ENCODE measurements at places on chromosomes 3 and 15.

DNA sequence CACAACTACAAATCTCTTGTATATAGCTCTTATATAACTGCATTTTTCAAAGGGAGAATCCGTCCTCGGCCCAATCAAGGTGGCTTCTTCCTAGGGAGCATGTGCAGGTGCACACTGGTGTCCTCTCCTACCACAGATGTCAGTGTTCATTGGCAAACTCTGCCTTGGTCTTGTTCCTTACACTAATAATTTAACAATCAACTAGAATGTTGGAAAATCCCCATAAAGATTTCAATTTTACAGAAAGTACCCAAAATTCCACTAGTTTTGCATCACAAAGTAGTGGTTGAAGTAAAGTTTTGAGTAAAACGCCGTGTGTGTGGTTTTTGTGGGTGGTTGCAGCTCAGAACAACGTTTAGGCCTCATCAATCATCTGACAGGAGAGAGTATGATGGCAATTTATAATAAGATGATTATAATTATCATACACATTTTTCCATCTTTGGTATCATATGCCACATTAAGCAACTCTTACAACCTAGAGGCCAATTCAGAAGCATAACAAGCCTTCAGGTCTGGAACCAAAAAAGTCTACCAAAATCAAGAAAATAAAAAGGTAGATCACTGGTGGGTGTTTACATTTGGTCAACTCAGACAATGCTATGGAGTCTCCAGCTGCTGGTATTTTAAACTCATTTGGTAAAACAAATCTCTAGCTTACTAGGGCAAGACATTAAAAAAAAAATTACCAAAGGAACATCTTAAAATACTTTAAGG lies 128.9 kb upstream of the BHLHE40 start:
- peak; percentile 56 for DNase-seq

DNA sequence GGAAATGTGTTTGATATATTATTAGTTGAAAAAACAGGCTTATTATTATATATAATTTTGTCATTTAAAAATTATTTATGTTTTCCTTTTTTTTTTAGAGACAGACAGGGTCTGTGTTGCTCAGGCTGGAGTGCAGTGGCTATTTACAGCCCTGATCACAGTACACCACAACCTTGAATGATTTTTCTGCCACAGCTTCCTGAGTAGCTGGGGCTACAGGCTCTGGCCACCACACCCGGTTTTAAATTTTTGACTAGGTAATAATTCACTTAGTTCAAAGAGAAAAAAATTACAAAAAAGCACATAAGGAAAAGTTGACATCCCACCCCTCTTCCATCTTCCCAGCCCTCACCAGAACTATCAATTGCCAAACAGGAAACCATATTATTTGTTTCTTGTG lies 4.7 kb upstream of the CEMIP start:
- no peak for DNase-seq

DNA sequence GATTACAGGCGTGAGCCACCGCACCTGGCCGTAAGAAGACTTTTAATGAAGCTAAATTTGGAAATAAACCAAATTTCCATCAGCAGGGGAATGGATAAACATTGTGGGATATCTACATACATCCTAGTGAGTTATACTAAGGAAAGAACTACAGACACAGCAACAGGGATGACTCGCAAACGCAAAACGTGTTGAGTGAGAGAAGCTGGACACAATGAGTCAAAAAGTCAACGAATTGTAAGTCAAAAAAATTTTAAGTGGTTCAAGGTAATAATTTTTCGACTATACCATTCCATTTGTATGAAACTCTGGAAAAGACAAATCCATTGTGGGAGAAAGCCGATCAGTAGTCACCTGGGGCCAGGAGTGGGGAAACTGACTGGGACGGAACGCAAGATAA lies 19.9 kb downstream of the PLA2G4F start:
- peak; percentile 7 for DNase-seq

- no peak for DNase-seq
These were observed 25.5 kb downstream of the SIN3A start for GRCh38 chr15:75425966-75426500.

DNA sequence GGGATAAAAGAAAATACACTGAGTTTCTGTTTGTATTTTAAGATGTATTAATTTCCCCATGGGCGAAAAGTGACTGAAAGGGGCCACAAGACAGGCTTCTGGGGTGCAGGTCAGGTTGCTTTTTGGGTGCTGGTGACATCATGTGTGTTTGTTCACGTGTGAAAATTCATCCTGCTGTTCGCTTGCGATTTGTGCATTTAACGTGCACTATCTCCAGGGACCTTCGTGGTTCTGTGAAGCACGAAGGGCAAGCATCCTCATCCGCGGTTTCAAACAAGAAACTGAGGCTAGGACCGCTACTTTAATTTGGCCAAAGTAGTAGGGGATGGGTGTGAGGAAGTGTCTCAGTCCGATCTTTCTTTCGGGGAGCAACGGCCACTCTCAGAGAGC lies 1.6 kb upstream of the SMAD6 start:
- DNase-seq, result peak; percentile 38

- peak; percentile 62 for DNase-seq
These were observed 1.7 kb upstream of the SLC2A2 start for GRCh38 chr3:171028025-171028778.

DNA sequence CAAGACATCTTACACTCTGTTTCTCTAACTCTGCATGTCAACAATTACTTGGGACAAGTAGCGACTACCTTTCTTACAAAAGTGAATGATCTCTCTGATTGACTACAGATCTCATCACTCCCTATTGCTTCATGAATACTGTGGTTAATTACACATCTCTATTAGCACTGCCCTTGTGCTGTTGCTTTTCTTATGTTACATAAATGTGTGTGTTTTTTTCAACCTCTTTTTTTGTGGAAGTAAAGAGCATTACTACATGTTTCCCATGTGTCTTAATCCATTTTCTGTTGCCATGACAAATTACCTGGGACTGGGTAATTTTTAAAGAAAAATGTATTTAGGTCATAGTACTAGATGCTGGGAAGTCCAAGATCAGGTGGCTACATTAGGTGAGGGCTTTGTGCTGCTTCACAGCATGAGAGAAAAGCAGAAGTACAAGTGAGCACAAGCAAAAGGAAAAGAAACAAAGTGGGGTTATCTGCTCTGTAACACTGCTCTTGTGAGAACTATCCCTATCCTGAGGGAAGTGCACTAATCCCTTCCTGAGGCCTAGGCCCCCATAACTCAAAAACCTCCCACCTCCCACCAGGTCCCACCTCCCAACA lies 298.2 kb upstream of the SATB1 start:
- DNase-seq, result no peak

- no peak for DNase-seq
These were observed 350.4 kb upstream of the SEMA6D start for GRCh38 chr15:47366884-47367283.

GRCh38 chr3:11764931-11765363 lies 81.7 kb downstream of the TAMM41 start:
- peak; percentile 48 for DNase-seq

GRCh38 chr3:33926998-33927605 lies 128.7 kb downstream of the PDCD6IP start:
- no peak for DNase-seq

DNA sequence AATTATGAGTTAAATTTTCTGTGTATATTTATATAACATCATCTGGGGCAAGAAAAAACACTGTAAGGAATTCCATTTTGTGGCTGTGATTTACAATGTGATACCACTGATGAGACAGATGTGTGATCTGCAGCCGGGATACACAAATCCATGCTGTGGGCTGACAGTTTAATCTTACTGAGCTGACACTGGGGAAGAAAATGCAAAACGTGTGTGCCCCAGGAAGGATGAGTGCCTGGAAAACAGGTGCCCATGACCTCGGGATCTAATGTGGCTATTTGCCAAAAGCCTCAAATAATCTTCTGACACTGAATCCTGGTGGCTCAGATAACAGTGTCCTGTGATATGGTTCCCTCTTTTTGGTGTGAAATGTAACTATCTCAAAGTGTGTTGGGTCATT lies 10.5 kb downstream of the MYRIP start:
- no peak for DNase-seq

- no peak for DNase-seq
These were observed 34.8 kb upstream of the RAB6B start for GRCh38 chr3:133930341-133930933.

- no peak for DNase-seq
These were observed 158.2 kb downstream of the SPATA16 start for GRCh38 chr3:172982736-172983364.

- DNase-seq, result no peak
These were observed 763.3 kb upstream of the CFAP20DC start for GRCh38 chr3:59813148-59813538.

DNA sequence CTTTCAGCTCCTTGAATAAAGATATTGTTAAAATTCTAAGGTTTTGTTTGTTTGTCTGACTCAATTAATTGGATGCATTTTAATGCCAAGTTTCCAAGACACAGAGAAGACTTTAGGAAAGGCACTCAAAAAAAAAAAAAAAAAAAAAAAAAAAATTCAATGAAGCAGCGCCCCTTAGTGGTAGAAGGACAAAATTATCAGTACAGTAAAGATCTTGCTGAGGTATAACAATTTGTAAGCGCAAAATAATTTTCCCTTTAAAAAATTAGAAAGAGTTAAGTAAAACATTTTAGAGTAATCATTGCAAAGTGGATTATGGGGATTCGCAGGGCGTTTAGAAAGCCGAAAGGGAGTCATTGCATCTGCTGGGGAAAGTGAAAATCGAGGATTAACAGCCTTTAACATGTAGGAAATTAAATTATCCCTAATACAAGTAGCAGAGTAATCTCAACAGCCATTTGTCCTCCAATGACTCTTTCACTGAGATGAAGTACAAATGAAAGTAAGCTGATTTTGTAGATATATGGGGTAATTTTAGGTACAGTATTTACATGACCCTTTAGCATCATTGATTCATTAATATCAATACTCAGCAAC lies 5.8 kb upstream of the DIS3L start:
- no peak for DNase-seq

- no peak for DNase-seq
These were observed 397.8 kb downstream of the LRTM1 start for GRCh38 chr3:54530091-54530490.

- DNase-seq, result no peak
These were observed 54.5 kb downstream of the MRPS25 start for GRCh38 chr3:15010664-15011063.

DNA sequence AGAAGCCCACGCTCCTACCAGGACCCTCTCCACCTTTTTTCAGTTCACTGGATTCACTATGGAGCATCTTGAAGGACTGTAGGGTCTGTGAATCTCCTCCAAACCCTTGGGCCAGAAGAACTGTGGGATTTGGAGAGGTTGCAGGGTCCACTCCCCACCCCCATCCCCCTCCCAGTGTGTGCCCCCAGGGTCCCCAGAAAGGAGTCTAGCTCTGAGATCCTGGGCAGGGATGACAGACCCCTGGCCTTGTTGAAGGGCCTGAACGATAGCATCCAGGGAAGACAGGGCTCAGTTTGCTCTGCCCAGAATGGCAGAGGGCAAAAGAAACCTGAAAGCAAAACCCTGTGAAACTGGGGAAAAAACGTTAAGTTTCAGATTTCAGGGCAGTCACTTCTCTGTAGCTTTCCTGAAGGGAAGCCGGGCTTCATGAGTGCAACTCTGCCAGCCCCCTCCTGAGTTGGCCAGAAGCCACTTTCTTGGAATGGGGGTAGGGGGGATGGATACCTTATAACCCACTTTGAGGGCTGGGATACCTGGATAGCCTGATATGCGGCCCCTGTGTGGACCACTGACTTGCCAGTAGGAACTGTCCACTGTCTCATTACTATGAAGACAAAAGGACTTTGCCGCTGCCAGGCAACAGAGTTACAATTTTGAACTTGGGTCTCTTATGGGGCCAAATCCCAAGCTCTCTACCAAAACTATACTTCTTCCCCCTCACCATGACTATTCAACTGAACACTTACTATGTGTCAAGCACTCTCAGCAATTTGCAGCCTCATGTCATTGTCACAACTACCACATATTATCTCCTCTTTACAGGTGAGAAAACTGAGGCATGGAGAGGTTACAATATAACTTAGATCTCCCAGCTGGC lies 1.6 kb upstream of the CISH start:
- peak; percentile 26 for DNase-seq

GRCh38 chr15:40439960-40440742 lies 602 bp upstream of the BAHD1 start:
- DNase-seq, result peak; percentile 59

- no peak for DNase-seq
These were observed 224.2 kb upstream of the CFAP20DC start for GRCh38 chr3:59273976-59274375.

GRCh38 chr15:58440922-58441321 lies 9.1 kb downstream of the LIPC start:
- no peak for DNase-seq

Data from activated naive CD4-positive, alpha-beta T cell treated with anti-CD3 and anti-CD28 coated beads, Interleukin-2, amount 10 ng/mL, durations not matched to agents 7 days and 5 days (primary cell).